ENCODE measurements at places on chromosomes 4 and X. TPM values are rescaled to one million over a fixed set of nuclear protein-coding genes. Genes with fewer than 3 reads are reported as not detected.

- DNase-seq: no peak
These were observed 155.6 kb downstream of the BTC start for GRCh38 chr4:74638689-74639088.

GRCh38 chrX:52118262-52118661 is 49.3 kb upstream of the MAGED4B start:
- DNase-seq: no peak

DNA sequence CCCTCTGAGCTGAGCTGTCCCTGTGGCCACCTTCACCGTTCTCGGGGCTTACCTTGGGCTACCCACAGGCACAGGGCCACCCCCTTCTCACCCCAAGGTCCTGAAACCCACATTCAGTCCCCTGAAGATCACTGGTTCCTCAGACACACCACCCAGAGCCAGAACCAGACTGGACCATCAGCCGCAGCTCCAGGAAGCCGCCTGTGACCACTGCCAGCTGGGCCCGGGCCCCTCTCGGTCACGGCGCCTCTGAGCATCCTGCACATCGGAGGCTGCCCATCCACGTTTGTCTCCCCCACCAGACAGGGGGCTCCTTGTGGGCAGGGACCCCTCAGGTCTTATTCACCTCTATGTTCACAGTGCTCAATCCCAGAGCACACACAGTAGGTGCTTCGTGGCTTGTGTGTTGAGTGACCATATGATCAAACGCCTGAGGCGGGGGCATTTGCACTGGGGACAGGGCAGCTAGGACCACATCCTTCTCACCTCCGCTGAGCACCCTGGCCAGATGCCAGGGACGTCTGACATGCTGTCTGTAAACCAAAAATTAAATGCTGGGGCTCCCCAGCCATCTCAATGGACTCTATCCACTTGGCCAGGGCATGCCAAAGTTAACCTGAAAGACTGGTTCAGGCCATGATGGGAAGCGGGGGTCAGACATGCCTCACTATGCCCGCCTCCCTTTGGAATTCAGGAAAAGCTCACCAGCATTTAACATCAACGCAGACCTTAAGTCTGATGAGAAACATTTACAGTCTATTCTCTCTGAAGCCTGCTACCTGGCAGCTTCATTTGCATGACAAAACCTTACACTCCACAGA is 109.4 kb upstream of the AFAP1 start:
- DNase-seq: no peak

DNA sequence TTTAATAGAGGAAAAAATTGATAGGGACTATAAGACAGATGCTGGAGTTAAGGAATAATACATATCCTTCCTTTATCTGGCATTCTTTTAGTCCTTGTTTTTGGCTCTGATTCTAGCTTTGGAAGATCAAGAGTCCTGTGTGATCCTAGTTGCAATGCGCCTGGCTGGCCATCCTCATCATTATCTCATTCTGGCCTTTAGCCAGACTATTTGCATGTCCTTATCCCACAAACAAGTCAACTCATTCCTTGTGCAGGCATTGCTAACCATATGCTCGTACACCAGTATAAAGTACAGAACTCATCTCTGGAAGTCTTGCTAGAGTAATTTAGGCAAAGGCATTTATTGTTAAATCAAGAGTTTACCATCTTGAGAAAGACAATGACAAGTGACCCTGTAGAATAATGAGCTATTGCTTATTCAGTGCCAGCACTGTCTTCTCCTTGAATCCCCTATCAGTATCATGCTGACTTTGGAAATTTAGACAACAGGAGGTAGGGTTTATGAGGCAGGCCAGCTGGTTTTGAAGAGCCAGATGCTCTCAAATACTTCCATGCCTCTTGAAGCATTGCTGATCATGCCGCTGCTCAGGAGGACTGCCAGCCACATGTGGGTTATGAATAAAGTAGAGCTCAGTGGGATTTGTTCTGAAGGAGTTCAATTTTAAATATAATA is 1730.3 kb upstream of the TENM3 start:
- no peak for DNase-seq

GRCh38 chr4:152684007-152684406 is 4.2 kb upstream of the TMEM154 start:
- DNase-seq: no peak

GRCh38 chr4:35151816-35152572 is 1092.3 kb downstream of the ARAP2 start:
- DNase-seq: no peak

DNA sequence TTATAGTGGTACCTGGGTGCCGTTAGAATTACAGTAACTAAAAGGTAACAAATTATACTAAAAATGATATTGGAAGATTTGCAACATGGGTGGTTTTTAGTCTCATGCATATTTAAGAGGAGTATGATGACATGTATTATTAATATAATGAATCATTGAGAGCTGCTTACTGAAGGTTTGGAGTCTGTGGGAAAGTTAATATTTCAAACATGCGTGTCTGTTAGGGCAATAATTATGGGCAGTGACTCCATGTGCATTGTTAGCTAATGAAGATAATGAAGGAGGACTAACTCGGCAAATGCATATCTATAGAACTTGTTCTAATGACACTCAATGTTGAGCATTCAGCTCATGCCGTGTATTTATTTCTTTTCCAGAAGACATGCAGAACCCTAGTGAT is 47.1 kb downstream of the MTHFD2L start:
- DNase-seq: no peak

DNA sequence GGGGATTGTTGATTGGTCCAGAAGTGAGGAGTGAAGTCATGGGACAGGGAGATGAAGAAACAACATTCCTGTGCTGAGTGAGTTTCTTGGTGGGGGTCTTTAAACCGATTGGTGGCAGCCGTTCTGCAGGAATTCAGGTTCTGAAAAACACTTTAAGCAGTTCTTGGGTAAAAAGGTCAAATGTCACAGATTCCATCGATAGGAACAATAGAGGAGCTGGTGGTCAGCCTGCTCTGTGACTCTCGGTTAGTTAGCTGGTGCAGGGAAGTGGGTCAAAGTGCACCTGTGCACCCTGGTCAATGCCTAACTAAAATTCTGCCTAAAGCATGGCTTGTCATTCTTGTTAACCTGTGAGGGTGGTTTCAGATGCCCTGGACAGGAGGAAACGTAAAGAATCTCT is 34.6 kb upstream of the MGST2 start:
- no peak for DNase-seq

DNA sequence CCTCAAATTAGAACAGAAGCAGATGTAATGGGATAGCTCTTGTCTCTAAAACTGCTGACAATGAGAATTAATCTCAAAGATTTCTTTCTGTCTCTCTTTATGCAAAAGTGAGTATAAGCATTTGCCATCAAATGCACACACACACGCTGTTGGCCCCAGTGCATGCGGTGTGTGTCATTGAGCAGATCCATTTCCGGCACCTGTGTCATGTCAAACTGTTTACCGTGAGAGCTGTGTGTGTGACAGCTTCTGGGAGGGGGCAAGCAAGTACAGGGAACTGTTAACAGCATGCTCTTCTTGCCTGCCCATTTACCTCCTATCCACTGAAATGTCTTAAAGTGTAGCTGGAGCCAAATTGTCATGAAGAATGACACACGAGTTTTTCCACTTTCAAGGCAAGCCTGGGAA is 297.9 kb upstream of the FAT4 start:
- DNase-seq: no peak

- DNase-seq: no peak
These were observed 72.1 kb downstream of the ARHGEF38 start for GRCh38 chr4:105624530-105624929.

DNA sequence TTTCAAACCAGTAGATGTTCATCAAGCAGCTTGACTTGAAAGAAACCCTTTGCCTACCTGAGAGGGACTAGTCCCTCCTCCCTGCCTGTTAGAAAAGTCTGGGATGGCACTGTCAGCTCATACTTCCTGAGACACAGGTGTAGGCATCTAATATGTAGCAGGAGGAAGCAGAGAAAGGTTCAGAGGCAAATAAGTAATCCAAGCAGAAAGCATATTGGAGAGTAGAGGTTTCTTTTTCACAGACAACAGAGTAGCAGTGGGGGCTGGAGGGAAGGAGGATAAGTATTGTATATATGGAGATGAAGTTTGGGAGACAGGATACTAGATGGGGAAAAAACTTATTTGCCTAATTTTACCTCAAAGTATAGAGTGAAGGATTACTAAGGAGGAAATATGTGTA is 81.5 kb downstream of the FNIP2 start:
- DNase-seq: no peak

- no peak for DNase-seq
These were observed 42.0 kb downstream of the MTM1 start for GRCh38 chrX:150610446-150610845.

- no peak for DNase-seq
These were observed 994.2 kb upstream of the TENM3 start for GRCh38 chr4:181249031-181249430.

- DNase-seq: no peak
These were observed 72.0 kb upstream of the DHRSX start for GRCh38 chrX:2572740-2573139.

- no peak for DNase-seq
These were observed 9.3 kb upstream of the SEC24B start for GRCh38 chr4:109424093-109424841.

- no peak for DNase-seq
These were observed 241.8 kb downstream of the GRIA3 start for GRCh38 chrX:123425904-123426303.

- DNase-seq: no peak
These were observed 169.8 kb upstream of the GALNT7 start for GRCh38 chr4:172998527-172999469.

DNA sequence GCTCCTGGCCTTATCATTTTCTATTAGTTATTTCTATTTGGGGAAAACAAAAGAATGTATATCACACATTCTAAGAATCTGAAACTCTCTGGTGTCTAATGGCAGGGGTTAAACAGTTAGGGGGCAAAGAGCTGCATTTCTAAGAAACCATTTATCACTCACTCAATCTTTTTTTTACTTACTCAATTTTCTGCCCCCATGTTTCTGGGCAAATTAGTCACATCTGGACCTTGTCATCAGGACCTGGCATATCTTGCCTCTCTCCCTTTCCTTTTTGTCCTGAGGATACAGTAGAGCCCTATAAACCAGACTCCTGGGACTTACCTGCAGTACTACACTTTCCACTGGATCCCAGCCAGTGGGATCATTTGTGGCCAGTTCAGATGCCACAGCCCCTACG is 89.1 kb downstream of the ANXA3 start:
- no peak for DNase-seq

GRCh38 chr4:55763996-55764395 is 55.6 kb upstream of the EXOC1L start:
- DNase-seq: no peak

- no peak for DNase-seq
These were observed 896.5 kb downstream of the PDHA2 start for GRCh38 chr4:96736352-96736889.

GRCh38 chr4:158420782-158421181 is 100.9 kb upstream of the RXFP1 start:
- DNase-seq: no peak

GRCh38 chr4:182277377-182277776 is 34.2 kb downstream of the TENM3 start:
- DNase-seq: no peak

DNA sequence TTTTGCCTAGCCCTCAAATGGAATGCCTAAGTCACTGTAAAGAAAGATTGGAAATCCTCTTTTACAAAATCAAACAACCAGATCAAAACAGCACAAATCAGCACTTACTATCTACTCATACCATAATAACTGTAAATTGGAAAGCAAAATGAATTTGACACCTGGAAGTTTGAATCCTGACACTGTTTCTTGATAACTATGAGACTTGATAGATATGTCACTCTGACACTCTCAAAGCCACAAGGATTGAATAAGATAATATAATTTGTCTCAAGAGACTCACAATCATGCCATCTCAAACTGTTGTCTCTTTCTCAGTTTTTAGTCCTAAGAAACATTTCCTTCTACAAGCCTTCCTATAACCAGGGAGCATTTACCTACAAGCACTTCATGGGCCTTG is 302.6 kb upstream of the DIAPH2 start:
- no peak for DNase-seq

- no peak for DNase-seq
These were observed 121.8 kb downstream of the PDE5A start for GRCh38 chr4:119506806-119507205.

GRCh38 chrX:2360731-2361130 is 140.0 kb downstream of the DHRSX start:
- DNase-seq: no peak

DNA sequence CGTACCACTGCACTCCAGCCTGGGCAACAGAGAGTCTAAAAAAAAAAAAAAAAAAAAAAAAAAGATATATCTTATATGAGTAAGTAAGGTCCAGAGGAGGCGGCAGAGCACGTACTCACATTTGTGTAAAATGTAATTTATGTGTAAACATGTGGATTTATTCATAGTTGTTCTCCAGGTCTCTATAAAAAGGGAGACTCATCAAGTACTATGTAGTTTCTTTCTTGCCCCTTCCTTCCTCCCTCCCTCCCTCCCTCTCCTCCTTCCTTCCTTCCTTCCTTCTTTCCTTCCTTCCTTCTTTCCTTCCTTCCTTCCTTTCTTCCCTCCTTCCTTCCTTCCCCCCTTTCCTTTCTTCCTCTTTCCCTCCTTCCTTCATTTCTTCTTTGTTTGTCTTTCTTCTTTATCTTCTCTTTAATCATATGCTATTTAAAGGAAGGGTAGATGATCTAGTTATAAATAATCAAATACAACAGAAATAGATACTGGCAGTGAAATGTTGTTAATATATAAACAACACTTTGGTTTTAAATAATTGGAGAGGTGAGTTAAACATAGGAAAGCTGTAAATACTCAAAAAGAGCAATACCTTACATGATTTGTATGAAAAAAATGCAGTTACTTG is 344.8 kb downstream of the ANK2 start:
- no peak for DNase-seq

The OPRPN gene
- not detected for polyA plus RNA-seq

The LINC00632 gene
- 69.9 TPM for polyA plus RNA-seq

The CNGA1 gene
- not detected for polyA plus RNA-seq

The LRP2BP gene
- polyA plus RNA-seq: 0.09 TPM

The FAM9C gene
- 0.04 TPM for polyA plus RNA-seq

The ETDB gene
- not detected for polyA plus RNA-seq

The ENPEP gene
- polyA plus RNA-seq: 0.14 TPM

The GPR143 gene
- polyA plus RNA-seq: 0.05 TPM

The USP46 gene
- polyA plus RNA-seq: 69.1 TPM

The KDR gene
- not detected for polyA plus RNA-seq

The PARM1 gene
- 0.10 TPM for polyA plus RNA-seq

The ZDHHC15 gene
- not detected for polyA plus RNA-seq

The HS3ST1 gene
- polyA plus RNA-seq: 0.09 TPM

The PF4V1 gene
- polyA plus RNA-seq: 0.83 TPM

The RPS3A gene
- 4,190 TPM for polyA plus RNA-seq

The RASSF6 gene
- polyA plus RNA-seq: 0.06 TPM
